ENCODE measurements at places on chromosomes 6 and 20.

DNA sequence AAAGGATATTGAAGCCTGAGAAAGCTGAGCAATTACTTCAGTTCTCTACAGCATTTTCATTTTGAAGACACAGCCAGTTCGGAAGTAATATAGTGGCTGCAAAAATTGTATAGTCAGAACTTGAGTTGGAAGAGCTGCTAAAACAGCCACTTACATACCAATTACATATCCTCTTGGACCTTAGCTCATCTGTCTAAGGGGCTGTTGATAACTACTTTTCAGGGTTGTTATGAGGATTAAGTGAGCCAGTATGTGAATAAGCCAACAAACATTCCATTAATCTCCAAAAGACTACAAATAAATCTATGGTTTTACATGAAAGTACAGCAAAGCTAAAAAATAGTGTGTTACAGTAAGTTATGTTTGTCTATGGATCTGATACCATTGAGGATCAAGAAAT, 59.7 kb downstream of the TMEM200A start:
- no peak for DNase-seq

DNA sequence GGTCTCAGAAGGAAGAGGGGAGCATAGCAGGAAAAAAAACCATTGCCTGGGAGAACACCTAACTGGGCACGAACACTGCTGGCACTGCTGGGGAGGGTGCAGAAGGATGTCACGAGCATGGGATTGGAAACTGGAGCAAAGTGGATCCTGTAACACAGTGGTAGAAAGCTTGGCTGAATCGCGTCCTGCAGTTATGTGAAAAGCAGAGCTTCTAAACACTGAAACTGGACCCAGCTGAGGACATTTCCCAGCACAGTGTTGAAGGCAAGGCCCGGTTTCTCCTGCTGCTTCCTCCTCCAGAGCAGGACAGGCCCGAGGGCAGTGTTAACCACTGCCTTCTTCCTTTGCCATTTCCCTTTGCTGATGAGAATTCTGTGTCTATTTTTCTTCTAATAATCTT, 6.7 kb downstream of the APMAP start:
- no peak for DNase-seq

DNA sequence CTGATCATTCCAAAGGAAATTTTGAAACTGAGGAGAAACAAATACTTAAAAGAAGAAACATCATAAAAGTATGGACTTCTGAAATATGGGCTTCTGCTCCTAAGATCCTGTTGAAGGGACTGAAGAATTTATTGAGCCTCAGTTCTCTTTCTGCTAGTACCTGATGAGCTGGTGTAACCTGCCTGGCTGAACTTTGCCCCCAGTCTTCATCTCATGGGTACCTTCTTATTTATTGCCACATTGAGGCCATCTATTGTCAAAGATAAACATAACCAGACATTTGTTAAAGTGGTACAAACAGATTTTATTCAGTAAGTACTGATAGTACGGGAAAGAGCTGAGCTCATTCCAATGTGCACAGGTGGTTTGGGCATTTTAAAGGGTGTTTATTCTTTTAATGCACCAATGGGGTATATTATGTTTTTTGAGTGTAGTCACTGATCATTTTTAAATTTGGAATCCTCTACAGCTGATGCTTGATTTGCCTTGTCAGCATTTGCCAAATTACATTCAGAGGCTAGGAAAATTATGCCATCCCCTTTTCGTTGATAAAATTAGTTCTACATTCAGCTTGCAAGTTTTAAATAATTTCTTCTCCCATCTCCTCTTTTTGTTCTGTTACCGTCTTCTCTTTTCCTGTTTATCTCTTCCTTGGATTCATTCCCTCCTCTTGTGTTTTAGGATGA, 118.2 kb downstream of the PRIM2 start:
- DNase-seq = no peak

DNA sequence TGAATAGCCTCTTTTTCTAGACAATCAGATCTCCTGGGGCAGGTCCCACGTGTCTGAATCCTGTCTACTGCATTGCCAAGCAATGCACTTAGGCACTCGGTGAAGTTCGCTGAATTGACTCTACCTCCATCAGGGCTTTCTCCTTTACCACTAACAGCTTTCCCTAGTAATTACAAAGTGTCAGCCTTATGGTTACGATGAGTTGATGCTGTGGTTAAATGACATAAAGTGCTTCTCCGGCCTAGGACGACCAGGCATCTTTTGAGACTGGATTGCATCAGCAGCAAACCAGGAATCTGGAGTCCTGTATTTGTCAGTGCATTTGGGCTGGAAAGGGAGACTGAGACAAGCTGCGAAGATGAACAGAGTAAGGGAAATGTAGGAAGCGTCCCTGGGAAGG, 21.5 kb downstream of the NOX3 start:
- no peak for DNase-seq

GRCh38 chr20:51423290-51423667, 119.2 kb downstream of the NFATC2 start:
- no peak for DNase-seq

DNA sequence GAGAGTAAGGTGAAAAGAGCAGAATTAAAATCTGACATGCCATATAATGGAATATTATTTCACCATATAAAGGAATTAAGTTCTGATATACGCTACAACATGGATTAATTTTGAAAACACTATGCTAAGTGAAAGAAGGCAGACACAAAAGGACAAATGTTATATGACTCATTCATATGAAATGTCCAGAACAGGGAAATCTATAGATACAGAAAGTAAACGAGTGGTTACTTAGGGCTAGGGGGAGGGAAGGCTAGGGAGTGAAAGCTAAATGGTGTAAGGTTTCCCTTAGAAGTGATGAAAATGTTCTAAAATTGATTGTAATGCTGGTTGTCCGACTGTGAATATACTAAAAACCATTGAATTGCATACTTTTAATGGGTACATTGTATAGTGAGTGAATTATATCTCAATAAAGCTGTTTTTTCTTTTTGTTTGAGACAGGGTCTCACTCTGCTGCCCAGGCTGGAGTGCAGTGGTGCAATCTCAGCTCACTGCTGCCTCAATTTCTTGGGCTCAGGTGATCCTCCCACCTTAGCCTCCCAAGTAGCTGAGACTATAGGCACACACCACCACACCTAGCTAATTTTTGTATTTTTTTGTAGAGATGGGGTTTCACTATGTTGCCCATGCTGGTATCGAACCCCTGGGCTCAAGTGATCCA, 8.2 kb downstream of the PRPH2 start:
- no peak for DNase-seq

GRCh38 chr6:105193647-105194046, 13.8 kb upstream of the POPDC3 start:
- no peak for DNase-seq

DNA sequence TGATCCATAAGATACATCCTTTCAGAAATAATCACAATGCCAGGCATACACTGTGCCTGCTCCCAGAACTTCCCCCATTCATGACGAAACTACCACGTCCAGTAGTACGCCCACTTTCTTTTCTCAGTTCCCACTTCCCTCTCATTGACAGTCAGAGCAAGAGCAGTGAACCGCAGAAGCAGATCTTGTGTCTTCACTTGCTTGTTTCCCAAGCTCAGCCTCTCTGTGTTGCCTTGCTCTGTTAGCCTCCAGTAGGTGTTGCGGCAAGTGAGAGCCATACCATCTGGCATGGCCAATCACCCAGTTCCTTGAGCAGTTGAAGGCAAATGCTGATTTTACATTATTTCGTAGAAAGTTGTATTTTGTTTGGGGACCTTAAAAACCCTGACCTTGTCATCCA, 11.7 kb downstream of the UST start:
- no peak for DNase-seq

DNA sequence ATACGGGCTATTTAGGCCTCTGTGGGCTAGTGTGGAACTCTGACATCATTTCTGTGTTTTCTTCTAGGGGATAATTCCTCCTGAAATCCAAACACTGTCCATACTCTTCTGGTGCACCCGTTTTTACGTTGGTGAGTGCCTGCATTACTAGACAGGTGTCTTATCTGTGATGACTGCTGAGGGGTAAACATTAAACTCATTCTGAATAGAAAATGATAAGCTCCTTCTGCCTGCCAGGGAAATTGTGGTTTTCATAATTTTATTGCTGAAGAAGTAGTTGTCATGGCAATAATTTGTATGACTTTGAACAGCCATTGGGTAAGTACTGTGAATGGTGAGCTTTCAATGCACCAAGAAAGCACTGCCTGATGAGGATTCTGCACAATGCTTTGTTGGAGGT, 705.6 kb downstream of the UTRN start:
- DNase-seq = no peak

DNA sequence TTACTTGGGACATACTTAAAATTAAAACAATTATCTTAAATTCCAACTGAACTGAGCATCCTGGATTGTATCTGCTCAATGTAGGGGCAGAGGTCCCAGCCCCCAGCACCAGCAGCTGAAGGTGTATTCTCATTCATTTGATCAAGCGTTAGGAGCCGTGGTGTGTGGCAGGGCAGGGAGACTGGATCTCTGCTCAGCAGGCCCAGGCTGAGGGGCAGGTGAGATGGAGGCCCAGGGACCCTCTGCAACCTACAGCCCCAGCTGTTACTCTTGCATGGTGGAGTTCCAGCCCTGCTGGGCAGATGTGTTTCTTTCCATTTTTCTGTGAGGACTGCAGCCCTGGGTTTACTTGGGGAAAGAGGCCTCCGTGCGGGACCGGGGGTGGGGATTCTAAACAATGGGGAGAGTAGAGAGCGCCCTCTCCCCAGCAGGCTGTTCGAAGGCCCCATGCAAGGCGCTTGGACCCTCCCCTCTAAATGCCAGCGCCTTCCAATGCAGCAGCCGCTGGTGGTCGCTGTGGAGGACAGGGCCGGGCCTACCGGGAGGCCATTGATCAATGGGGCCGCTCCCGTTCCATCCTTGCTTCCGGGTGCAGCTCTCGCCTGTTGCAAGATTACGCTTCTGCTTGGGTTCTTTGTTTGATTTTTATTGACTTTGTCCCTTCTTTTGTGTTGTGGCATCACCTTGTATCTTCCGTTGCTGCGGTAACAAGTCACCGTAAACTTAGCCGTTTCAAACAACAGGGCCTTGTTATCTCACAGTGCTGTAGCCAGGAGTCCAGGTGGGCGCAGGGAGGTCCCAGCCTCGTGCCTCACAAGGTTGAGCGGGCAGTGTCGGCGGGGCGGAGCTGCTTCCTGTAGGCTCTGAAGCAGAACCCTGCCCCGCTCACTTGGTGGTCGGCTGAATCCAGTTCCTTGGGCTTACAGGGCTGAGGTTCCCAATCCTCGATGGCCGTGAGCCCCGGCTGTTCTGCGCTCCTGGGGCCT, 134.8 kb upstream of the PHACTR3 start:
- DNase-seq = no peak

DNA sequence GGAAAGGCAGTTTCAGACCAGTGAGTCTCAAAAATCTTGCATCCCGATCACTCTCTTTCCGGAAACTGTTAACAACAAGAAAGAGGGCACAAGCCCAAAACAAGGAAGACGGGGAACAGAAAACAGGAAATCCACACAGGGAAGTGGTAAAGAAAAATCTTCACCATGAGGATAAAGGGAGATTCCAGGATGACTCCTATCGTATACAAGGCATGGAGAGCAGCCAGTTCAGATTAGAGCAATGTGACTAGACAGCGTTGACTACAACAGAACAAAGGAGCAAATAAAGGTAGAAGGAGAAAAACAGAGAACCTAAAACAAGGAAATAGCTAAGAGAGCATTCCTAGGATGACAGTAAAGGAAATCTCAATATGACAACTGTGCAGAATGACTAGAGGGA, 26.5 kb downstream of the VNN1 start:
- DNase-seq = no peak

DNA sequence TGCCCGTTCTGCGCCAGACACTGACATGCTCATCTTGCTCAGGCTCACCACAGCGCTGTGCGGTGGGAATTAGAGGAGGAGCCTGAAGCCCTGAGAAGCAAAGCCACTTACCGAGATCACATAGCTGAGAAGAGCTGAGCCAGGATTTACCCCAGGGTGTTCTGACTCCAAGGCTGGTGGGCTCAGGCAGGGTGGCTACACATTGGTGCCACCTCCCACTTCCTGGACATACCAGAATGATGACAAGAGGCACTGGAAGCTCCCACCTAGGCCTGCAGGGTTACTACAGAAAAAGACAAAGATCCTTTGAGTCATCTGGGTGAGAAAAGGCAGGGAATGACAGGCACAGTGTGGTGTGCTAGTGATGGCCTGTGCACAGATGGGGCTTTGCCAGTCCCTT, 24.4 kb upstream of the FKBP1A start:
- DNase-seq = no peak

- DNase-seq = no peak
These were observed 22.0 kb upstream of the TGM3 start for GRCh38 chr20:2273634-2274302.

- no peak for DNase-seq
These were observed 51.8 kb downstream of the UTRN start for GRCh38 chr6:144336900-144337299.

DNA sequence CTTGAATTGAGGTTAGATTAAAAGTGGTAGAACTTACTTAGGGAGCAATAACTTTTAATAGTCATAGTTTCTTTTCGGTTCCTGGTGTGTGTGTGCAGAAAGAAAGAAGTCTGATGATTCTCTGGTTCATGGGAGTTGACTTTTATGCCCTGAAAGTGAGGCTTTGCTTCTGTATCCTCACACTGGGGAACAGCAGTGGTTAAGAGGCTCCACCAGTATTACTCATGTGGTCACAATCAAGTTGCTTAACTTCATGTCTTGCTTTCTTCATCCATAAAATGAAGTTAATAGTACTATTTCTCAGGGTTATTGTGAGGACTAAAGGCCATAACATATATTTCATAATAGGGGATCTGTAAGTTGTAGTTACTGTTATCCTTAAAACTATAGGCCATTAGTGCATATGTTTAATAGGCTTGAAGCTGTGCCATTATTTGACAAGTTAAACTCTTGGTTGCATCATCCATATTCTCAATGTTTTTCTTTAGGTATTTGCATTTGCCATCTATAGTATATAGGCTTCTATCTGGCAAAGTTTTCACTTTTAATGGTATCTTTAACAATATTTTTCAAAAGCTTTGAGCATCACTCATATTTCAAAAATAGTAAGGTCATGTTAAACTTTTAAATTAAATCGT, 262.4 kb downstream of the PLCB1 start:
- no peak for DNase-seq

GRCh38 chr6:126530775-126531174, 190.9 kb downstream of the CENPW start:
- DNase-seq = no peak

GRCh38 chr6:192313-192664, 100.0 kb upstream of the DUSP22 start:
- no peak for DNase-seq

All from activated CD4-positive, CD25-positive, alpha-beta regulatory T cell treated with anti-CD3 and anti-CD28 coated beads, Interleukin-2, amount 50 U/mL, for 16 hours (primary cell).